Fibroblast of mammary gland (primary cell): ENCODE measurements at places on chromosomes 2 and 18.

- DNase-seq, result no peak
These were observed 9.0 kb upstream of the WNT10A start for GRCh38 chr2:218871345-218872302.

DNA sequence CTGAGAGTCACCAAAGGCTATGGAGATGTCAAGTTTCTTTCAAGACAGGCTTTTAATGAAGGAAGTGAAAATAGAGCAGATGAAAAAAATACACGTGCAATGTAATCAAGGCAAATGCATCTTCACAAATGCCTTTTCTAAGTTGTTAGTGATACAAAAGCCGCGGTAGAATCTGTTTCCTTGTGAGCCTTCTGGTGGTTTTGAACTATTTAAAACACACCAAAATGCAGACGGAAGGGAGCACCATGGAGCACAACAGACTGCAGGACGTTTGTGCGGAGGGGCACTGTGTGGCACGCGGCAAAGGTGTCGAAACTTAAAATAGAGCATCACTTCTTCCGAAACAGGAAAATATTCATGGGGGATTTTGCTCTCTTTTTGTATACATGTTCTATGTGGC lies 65.0 kb upstream of the BOD1L2 start:
- DNase-seq, result no peak

- DNase-seq, result no peak
These were observed 23.5 kb downstream of the IFIH1 start for GRCh38 chr2:162295009-162295408.

GRCh38 chr2:55926246-55926645 lies 2.7 kb upstream of the EFEMP1 start:
- no peak for DNase-seq

GRCh38 chr2:126038861-126039260 lies 617.1 kb upstream of the GYPC start:
- no peak for DNase-seq

GRCh38 chr2:189709501-189710221 lies 35.2 kb downstream of the ANKAR start:
- no peak for DNase-seq

- DNase-seq, result no peak
These were observed 2.4 kb upstream of the NTSR2 start for GRCh38 chr2:11672407-11672806.

GRCh38 chr2:156394033-156394741 lies 42.0 kb upstream of the GPD2 start:
- DNase-seq, result no peak

DNA sequence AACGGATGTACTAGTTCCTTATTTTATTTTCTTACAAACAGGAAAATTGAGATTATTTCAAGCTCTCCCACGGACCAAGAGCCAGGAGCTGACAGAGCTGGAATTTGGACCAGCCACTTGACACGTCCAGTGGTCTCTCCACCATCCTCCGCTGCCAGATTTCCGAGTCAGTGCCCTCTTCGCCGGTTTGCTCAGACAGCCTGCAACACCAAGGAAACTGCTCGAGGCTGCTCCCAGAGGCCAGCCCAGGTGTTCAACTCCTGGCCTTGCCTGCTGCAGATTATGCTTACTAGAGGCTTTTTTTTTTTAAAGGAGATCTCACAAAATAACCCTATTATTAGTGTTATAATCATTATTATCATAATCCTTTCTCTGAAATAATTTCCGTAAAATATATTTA lies 779.8 kb downstream of the RNF144A start:
- DNase-seq, result no peak

- DNase-seq, result no peak
These were observed 27.2 kb upstream of the MYCN start for GRCh38 chr2:15913146-15913545.

DNA sequence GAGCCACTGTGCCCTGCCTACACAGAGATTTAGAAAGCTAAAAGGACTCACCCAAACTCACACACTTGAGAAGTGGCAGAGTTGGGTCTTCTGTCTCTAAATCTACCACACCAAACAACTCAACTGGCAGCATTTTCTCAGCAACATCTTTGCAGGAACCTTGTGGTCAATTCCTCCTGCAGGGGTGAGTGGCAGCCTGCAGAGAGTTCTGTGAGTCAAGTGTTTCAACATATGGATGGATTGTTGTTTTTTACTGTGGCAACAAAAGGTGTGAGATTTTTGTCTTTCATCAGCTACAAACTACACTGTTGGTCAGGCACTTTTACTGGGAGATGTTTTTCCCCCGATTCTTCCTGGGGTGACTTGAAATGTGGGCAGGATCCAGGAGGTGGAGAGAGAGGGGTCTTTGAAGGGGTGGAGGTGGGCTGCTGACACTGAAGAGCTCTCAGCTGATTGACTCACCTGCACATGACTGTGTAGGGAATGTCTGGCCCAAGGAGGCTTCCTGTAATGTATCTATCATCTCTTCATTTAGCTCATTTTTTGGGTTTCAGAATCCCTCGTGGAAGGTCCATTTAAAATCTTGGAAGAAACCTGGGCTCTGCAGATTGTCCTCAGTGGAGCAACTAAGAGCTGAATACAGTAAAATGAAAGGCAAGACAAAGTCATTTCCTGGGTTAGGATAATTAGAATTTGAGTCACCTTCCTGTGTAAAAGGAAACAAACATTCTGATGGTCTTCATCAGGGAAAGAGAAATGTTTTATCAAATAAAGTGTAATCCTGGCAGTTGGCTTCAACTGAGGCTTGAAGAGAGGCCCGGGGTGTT lies 98.6 kb downstream of the MSH2 start:
- DNase-seq, result peak; percentile 64

DNA sequence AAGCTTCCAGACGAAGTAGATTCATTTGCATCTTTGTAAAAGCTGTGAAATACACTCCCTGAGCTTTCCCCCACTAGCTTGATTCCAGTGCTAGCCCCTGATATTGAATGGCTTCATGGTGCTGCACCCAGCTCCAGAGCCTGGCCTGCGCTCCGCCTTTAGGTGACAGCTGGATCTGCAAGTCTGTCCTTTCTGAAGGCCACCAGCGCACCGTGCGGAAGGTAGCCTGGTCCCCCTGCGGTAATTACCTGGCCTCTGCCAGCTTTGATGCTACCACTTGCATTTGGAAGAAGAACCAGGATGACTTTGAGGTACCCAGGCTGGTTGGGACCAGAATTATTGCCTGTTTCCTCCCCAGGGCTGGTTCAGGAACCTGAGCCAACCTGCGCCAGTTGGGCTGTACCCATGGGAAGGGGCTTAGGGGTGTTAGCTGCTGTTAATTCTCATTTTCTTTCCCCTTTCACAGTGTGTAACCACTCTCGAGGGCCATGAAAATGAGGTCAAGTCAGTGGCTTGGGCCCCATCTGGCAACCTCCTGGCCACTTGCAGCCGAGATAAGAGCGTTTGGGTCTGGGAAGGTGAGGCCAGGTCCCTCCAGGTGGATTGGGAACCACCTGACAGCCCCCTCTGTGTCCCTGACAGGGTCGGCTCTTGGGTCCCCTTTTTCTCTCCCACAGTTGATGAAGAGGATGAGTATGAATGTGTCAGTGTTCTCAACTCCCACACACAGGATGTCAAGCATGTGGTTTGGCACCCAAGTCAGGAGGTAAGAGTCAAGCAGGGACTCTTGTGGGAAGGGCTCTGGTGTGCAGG lies 1.3 kb downstream of the CIAO1 start:
- DNase-seq, result peak; percentile 72

- no peak for DNase-seq
These were observed 10.0 kb downstream of the FLACC1 start for GRCh38 chr2:201347138-201347537.

DNA sequence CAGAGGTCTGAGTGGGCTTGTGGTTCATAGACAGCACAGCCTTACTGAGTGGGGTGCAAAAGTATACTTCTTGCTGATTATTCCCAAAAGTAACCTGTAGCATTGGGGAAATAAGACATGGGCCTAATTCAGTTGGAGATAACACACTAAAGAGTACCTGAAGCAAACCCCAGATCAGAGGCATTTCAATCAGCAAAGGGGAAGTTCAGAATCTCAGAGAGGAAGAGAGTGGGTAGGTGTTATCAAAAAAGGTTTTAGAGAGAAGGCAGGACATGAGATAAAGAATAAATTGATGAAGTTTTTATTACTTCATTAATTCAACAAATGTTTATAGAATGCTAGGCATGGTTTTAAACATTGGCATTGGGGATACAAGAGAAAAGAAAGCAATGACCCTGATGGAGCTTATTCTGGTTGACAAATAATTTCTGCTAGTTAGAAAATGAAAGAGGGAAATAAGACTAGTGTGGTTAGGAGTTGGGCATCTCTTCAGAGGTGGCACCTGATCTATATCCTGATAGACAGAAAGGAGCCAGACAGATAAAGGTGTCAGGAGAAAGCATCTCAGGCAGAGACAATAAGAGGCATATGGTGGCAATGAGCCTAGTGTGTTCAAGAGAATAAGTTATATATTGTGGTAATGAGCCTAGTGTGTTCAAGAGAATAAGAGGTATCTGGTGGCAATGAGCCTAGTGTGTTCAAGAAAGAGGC lies 153.8 kb upstream of the SETBP1 start:
- DNase-seq, result no peak

GRCh38 chr2:236968880-236969534 lies 116.7 kb upstream of the COPS8 start:
- DNase-seq, result no peak
